ENCODE measurements at places on chromosomes 2 and 18.

GRCh38 chr18:6871566-6871965 is 142.1 kb downstream of the ARHGAP28 start:
- DNase-seq = no peak

- no peak for DNase-seq
Measured at GRCh38 chr2:23586741-23587306, 201.8 kb downstream of the KLHL29 start.

DNA sequence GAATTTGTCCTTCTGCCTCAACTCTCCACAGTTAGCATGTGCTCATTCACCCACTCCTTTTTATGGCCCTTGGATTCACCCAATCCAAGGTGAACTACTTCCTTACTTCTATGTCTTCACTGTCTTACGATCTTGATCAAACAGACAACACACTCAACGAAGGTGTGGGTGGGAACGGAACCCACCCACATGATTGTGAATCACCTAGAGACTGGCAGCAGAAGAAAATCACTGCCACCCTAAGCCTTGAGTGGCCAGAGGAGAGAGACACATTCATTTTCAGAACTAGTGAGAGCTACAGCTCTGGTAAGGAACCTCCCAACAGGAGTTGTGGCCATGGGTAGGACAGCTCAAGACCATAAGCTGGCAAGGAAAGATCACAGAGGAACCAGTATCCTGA is 194.3 kb downstream of the PLCL1 start:
- no peak for DNase-seq

DNA sequence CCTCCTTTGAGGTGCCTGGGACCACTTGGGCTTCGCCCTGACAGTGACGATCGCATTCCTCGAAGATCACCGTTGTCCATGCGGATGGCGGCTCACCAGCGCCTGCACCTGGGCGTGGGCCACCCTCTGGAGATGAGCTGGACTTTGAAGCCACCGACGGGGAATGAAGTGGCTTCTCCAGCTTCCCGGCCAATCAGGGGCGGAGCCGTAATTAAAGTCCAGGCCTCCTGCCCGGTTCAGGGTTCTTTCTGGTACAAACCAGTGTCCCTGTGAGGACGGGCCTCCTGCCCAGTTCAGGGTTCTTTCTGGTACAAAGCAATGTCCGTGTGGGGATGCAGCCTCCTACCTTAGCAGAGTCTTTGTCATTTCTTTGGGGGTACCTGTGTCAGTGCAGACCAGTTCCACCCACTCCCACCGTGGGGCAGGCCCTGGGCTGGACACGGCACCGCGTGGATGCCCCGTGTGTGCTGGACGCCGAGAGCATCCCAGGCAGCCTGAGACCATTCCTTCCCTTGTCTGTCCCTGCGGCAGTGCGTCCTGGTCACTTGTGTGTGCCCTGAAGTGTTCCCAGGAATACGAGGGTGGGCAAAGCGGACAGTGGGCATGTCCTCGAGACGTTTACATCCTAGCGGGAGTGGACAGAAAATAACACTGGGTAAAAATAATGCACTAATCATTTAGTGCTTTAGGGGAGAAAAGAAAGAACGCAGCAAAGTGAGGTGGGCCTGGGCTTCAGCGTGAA is 55.0 kb downstream of the KCNG2 start:
- no peak for DNase-seq

GRCh38 chr2:159044804-159045286 is 76.4 kb downstream of the TANC1 start:
- no peak for DNase-seq

GRCh38 chr2:25819597-25820039 is 58.7 kb downstream of the ASXL2 start:
- no peak for DNase-seq

DNA sequence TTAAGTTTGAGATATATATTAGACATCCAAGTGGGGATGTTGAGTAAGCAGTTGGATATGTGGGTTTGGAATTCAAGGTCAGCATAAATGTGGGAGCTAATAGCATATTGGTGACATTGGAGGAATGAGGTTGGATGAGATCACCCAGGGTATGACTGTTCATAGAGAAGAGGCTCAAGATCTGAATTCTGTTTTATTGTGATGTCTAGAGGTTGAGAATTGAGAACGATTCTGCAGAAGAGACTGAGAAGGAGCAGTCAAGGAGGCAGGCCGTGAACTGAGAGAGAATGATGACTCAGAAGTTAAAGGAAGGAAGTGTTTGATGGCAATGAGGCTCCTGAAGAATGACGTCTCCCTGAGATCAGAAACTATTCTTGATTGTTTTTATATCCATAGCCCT is 5.9 kb downstream of the SERPINB11 start:
- peak; percentile 83 for DNase-seq

DNA sequence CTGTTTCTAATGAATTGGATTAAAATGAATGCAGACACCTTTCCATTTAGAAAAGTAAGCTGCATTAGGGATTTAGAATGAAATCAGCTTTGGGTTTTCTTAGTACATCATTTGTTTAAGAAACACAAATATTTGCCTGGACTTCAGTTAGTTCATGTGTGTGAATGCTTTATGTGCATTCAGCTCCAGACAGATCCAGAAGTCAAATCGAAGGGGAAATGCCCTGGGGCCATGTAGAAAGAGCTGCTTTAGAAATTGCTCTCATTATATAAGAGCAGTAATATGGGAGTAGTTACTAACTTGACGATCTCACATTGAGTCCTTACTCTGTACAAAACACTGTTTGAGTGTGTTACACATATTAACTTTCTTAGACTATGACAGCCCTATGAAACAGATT is 88.0 kb upstream of the TTC39C start:
- no peak for DNase-seq

GRCh38 chr2:113182471-113183260 is 8.9 kb downstream of the PSD4 start:
- DNase-seq = no peak

DNA sequence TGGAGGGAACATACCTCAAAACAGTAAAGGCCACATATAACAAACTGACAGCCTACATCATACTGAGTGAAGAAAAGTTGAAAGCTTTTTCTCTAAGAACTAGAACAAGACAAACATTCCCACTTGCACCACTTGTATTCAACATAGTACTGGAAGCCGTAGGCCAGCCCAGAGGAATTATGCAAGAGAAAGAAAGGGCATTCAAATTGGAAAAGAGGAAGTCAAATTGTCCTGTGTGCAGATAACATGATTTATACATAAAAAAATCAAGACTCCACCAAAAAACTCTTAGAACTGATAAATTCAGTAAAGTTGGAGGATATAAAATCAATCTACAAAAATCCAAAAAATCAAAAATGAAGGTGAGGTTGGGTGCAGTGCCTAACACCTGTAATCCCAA is 8.0 kb upstream of the KDM3A start:
- DNase-seq = no peak

DNA sequence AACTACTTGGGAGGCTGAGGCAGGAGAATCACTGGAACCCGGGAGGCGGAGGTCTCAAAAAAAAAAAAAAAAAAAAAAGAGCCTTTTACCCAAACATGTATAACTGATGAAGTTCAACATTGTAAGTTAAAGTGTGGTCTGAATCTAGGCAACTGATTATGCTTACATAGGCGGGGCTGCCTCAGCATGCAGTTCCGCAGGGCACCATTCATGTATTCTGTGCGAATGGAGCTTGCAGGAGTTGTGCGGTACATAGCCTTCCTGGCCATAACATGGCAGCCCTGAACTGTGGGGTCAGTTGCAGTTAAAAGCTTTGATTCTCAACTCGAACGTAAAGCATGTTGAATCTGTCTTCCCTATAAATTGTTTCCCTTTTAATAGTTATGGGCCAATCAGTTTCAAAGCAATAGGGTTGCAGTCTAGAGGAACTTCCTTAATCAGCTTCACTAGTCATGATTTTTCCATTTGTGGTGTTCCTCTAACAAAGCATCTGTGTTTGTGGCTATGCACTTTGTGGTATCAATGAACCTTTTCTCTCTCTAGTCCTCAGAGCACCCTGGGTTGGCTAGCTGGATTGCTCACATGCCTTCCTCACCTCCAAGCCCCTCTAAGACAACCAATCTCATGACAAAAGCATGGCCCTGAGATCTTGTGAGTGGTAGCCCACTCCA is 30.6 kb upstream of the CEP68 start:
- no peak for DNase-seq

DNA sequence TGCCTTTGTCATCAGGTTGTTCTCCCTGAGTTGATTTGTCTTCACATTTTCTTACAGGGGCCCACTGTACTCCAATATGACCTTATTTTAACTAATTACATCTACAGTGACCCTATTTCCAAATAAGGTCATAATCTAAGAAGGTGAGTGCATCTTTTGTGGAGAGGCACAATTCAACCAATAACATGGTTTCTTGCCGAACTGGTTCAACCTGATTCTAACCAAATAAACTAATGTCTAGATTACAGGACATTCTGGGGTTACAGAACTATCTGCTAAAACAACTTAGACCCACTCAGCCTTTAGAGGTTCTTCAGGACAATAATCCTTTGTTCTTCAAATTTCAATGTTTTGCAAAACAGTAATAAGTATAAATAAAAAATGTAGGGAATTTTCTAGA is 496.5 kb upstream of the SOX11 start:
- DNase-seq = no peak
